Amniotic stem cell (primary cell): ENCODE measurements at places on chromosomes 12 and 14.

- no peak for DNase-seq
Measured at GRCh38 chr12:22229652-22230279, 104.7 kb downstream of the ST8SIA1 start.

- no peak for DNase-seq
Measured at GRCh38 chr12:84537666-84538065, 374.9 kb downstream of the SLC6A15 start.

DNA sequence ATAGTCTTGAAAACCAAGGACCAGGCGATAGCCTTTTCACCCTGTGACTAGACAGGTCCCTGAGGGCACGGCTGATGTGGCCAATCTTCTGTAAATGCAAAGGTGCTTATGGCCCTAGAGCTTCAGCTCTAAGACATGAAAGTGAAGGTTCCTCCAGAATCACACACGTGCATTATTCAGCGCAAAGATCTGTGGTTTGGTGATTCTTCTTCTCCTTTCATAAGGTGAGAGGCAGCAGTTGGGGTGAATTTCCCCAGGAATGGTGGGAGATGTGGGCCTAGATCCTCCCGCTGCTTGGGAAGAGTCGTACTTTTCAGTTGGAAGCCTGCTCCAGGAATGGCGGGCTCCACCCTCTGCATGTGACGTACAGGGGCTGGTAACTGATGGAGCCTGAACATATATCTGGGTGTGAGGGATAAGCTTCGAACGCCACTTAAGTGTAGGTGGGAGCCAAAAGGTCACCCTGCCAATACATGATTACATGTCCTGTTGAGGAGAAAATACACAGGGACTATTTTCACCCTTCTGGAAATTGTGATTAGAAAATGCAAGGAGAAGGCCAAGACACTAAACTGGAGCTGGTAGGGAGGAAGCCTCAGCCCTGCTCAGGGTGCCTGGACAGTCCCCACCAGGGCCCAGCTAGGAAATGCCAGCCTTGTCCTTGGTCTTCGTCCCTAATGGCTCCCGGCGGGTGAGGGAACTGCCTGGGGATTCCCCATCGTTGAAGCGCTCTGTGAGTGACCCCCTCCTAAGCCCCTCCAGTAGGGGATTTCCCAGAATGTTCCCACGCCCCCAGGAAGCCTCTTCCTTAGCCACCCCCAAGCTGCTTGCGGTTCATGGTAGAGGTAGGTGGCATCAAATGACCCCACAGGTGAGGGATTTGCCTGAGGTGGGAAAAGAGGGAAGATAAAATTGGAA is 17.6 kb downstream of the BATF start:
- no peak for DNase-seq

DNA sequence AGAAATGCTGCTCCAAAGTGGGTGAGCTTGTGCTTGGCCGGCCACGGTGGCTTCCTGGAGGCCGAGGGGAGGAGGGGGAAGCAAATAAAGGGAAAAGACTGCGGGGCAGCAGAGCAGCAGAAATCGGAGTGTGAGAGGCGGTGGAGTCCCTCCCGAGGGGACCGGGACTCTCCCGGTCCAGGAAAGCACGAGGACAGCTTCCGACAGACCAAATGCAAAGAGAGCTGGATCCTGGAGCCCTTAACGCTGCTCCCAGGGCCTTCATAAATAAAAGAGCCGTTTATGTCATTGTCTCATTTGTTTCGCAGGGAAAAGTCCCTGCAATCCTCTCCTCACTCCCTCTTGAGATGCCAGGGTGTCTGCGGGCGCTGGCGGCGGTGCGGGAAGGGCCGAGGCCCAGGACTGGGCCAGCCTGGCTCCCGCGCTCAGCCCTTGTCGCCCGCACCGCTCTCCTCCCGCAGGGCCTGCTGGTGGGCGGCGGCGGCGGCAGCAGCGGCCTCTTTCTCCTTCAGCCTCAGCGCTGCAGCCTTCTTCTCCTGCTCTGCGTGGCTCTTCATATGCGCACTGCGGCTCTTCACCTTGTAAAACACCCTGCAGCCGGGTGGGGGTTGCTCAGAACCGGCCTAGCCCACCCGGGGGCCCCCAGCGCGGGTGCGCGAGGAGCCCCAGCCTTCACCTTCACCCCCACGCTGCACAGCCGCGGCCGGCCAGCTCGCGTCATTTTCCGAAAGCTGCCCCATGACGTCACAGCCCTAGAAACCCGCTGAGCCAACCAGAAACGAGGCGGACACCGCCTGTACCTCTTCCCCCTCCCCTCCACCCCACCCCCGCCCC is 4.5 kb upstream of the PNMA1 start:
- DNase-seq, result no peak

DNA sequence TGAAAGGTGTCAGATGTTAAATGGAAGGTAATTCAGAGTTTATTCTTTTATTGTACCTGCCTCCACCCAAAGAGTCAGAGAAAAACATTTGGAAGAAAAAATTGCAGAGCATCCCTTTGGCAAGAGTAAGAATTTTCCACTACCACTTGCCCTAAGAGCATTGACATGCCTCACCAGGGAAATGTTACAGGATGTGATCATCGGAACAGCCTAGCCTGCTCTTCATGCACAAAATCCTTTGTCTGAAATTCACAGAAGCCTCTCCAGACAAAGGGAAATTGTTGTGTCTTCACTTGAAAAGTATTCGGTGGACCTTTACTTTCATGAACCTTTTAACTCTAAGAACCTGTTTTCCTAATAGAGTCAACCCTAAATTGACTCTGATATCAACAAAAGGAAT is 36.9 kb downstream of the ATP2A2 start:
- peak; percentile 25 for DNase-seq

DNA sequence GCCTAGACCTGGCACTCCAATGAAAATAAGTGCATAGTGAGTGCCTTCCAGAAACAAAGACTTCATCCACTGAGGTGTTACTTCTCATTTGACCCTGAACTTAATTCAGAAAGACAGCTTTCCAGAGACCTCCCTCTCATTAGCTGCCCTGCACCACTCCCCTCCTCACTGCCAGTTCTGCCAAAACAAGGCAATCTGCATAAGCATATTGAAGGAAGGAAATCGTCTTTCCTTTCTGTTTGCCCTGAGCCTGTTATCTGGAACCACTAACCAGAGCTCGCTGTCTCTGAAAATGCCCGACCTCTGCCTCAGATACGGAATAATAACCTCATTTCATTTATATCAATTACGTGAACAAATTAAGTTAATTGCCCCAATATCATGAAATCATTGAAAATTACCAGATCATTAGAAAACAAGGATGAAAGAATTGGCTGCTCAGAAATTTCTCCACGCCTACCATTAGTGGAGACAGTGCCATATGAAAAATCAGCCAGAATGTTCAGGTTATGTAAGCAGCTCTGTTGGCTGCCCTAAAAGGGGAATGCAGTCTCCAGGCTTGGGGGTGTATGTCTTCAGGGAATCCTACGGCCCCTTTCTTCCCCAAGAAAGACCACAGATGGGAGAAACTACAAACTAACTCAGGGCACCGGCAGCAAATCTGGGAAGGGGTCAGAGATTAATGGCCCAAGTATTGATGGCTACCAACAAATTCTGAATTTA is 149.9 kb upstream of the FKBP4 start:
- DNase-seq, result no peak

DNA sequence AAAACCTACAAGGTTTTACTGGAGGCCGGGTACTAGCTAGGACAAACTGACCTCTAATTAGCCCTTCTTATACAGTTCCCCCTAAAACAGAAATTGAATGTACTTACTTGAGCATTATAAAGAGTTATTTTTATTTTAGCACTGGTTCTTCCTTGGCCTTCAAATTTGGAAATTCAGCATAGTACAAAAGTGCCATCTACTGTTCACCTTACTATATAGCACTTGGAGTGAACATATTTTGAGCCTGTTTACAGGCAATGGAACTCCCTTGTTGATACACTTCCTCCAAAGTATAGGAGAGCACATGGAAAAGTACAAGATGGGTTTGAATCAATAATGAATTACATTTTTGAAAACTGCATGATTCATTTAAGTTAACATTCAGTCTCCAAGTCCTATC is 3.9 kb upstream of the POC1B start:
- no peak for DNase-seq

- no peak for DNase-seq
Measured at GRCh38 chr12:64683816-64684543, 73.7 kb downstream of the RASSF3 start.

DNA sequence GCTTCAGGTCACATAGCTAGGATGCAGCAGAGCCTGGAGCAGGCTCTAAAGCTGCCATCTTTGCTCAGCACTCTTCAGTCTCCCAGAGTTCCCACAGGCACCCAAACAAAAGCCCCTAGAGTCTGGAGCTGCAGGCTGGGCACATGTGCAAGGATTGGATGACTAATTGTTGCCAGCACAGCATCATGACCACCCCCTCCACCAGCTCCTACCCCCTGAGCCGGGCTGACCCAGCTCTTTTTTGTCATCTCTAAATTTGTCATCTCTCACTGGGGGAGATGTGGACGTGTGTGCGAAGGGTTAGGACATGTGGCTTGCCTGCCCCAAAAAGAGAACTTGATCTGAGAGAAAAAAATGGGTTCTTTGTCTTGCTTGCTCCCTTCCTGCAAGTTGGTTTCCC is 4.3 kb upstream of the MMP19 start:
- no peak for DNase-seq

- DNase-seq, result peak; percentile 0
Measured at GRCh38 chr12:88111074-88111652, 30.7 kb downstream of the CEP290 start.

- DNase-seq, result no peak
Measured at GRCh38 chr14:65260786-65261185, 151.7 kb upstream of the FUT8 start.

DNA sequence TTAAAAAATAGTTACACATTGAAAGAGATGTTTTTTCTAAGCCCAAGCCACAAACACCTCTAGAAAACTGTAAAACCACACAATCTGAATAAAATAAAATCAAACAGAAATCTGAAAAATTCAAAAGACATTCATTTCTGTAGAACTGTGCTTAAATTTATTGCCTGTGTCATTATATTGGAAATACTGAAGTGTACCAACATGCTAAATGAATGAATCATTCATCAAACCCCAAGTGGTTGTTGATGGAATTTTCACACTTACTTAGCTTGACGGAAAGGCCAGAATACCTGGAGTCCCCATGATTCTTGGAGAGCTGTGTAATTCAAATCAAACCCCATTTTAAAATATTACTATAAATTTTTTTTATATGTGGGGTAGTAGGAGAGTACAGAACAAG is 2.7 kb downstream of the KITLG start:
- no peak for DNase-seq

GRCh38 chr14:38536376-38537038 is 280.6 kb upstream of the CLEC14A start:
- no peak for DNase-seq

- DNase-seq, result no peak
Measured at GRCh38 chr12:105325117-105325516, 5.4 kb upstream of the C12orf75 start.

GRCh38 chr12:42119085-42119633 is 25.5 kb downstream of the GXYLT1 start:
- DNase-seq, result no peak

GRCh38 chr14:103372552-103373304 is 12.5 kb upstream of the MARK3 start:
- peak; percentile 66 for DNase-seq

DNA sequence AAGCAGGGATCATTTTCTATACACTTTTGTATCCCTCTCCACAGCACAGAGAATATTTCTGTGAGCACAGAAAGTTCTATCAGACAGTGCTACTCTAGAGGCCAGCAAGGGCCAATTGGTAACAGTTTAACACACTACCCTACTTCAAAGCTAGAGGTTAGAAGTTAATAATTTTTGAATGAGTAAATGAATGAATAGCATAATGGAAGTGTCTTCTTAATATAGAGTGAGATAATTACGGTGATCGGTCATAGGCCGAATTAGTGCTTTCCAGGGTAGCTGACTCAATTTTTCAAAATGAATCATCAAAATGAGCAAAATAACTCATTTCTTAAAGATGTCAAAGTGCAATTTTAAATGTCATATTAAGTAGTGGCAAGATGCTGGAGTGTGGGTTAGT is 67.0 kb upstream of the CCDC198 start:
- DNase-seq, result no peak

DNA sequence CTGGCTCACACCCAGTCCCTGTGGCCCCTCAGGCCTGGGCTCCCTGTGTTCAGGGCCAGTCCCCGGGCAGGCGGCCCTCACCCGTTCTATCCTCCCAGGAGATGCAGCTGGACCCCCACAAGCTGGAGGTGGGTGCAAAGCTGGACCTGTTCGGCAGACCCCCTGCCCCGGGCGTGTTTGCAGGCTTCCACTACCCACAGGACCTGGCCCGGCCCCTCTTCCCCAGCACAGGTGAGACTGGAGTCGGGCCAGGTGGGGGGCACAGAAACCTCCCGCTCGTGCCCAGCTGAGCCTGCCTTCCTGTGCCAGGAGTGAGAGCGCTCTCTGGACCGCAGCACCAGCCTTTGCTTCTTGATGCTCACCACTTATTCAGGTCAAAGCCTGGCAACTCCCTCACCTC is 33.7 kb downstream of the LRCOL1 start:
- DNase-seq, result no peak

GRCh38 chr14:32719601-32720000 is 219.1 kb upstream of the NPAS3 start:
- DNase-seq, result no peak

DNA sequence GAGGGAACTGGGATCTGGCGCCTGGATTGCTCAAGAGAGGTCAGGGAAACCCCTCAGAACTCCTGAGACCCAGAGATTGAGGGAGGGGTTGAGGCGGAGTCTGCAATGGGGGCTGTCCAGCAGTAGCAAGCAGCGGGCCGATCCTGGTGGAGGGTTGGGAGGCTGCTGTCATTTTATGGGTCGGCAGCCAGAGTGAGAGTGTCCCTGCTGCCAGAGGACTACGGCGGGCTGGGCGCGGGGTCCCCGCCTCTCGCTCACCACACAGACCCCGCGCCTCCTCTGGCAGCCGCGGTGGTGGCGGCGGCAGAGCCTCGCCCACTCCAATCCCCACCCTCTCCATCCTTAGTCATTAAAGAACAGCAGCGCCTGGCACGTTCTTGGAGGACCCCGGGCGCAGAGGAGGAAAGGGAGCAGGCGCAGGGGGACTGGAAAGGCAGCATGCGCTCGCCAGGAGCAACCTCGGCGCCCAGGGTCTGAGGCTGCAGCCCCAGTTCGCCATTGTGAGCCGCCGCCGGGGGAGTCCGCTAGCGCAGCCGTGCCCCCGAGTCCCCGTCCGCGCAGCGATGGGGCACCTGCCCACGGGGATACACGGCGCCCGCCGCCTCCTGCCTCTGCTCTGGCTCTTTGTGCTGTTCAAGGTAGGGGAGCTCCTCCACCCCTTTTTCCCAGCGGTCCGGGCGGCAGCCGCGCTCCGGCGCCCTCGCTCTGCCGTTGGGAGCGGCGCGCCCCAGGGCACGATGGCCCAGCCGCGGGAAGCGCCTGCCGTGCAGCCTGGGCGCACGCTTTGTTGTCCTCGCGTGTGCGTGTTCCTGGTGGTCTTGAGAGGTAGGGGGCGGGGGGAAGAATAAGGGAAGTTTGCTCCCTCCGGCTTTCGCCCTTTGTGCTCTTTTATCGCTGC is at the start of gene PTPRO:
TSS of gene PTPRO (plus strand) at position 345 of the 898 bp plus-strand sequence.
- DNase-seq, result no peak

DNA sequence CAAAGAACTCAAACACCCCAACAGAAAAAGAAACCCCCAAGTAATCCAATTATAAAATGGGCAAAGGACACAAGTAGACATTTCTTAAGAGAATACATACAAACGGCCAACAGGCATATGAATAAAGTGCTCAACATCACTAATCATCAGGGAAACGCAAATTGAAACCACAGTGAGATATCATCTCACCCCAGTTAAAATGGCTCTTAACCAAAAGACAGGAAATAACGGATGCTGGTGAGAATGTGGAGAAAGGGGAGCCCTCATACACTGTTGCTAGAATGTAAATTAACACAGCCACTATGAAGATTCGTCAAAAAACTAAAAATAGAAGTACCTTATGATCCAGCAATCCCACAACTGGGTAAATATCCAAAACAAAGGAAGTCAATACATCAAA is 52.4 kb downstream of the CLMN start:
- DNase-seq, result no peak

GRCh38 chr12:127648321-127648720 is 618.6 kb upstream of the TMEM132C start:
- DNase-seq, result no peak
